SK-MEL-5 (cell line): ENCODE measurements at places on chromosomes 7 and 10.

DNA sequence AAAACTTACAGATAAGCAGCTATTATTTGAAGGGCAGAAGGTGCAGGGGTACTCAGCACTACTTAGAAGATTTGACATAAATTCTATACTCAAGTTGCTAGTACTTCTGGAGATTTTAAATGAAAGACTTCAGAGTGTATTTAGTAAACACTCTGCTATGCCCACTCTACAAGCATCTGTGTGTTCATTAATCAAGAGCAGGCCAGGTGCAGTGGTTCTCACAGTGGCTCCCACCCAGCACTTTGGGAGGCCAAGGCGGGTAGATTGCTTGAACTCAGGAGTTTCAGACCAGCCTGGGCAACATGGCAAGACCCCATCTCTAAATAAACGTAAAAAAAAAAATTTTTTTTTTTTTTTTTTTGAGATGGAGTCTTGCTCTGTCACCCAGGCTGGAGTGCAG is 38.9 kb upstream of the TOMM7 start:
- DNase-seq: no peak

- DNase-seq: no peak
Observed at GRCh38 chr7:141228482-141228881, 154.6 kb downstream of the TMEM178B start.

- DNase-seq: no peak
Observed at GRCh38 chr10:78190051-78190825, 156.6 kb downstream of the RPS24 start.

DNA sequence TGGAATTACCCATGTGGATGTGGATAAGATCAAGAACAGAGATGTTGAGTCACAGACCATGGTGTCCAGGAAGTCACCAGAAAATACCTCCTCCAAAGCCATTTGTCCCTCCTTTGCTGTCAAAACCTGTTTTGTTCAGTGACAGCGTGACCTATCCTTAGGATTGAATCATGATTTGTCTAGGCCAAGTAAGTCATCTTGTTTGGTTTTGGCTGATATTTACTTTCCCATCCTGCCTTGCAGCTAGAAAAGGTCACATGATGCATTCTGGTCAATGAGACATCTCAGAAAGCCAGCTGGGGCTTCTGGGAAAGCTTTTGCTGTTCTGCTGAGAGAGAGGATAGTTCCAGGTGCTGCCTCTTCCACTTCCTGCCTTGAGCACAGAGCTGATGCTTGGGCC is 225.3 kb upstream of the ZMIZ1 start:
- no peak for DNase-seq

GRCh38 chr7:25722856-25723255 is 429.1 kb upstream of the NFE2L3 start:
- peak; percentile 47 for DNase-seq

DNA sequence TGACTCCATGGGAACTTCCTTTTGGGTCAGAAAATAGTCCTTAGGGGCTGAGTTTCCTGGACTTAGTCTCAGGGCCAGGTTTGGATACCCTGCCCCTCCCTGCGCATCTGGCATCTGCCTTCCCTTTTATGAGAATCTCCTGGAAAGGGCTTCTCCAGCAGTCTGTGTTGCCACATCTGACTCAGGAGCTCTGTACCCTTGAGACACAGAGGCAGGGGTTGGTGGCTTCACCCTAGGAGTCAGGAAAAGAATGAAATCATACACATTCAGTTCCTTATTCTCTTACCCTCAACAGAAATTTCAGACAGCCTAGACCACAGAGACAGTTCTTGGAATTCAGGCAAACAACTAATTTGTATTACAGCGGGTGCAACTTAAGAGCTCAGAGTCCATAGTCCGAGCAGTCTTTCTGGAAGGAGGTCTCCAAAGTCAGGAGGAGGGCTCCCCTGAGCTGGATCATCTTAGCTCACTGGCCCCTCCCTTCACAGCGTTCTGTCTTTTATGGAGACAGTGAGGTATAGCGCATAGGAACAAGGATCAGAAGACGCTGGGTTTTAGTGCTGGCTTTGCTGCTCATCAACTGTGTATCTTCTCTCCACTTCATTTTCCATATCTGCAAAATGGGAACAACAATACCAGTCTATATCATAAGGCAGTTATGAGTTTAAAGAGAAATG is 3.0 kb upstream of the PLAU start:
- no peak for DNase-seq

DNA sequence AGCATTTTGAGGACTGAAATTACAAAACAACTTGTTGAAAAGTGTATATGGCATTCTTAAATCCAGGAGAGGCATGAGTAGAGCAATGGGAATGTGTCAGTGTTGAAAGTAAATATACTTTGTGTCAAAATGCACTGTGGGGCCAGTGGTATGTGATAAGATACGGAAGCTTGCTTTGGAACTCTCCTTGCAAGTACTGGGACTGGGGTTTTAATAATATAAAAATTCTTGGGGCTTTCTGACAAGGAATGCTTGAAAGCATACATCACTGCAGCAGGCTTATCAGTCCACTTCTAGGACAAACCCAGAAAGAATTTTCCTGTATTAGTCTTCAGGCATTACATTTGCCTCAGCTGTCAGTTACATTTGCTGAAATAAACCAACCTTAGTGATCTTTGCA is 472.8 kb upstream of the FZD8 start:
- DNase-seq: no peak

DNA sequence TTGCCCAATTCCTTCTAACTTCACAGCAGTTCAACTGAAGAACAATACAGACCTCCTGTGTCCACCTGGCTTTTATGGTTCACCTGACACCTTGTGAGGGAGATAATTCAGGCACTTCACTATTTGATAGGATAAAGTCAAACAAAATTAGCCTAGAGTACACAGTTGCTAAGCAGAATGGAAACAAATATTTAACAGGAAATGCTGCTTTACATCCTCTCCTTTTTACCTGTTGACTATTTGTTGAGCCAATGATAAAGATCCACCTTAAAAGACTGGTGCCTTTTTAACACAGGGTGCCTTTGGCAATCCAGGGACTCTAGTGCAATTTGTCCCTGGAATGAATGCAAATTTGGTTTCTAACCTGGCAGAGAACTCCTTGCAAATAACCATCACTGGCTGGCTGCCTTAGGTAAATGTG is 39.8 kb downstream of the ITPRID1 start:
- no peak for DNase-seq

GRCh38 chr10:48333856-48334255 is 27.4 kb downstream of the MAPK8 start:
- DNase-seq: no peak

GRCh38 chr10:59907537-59907917 is 1.2 kb upstream of the CCDC6 start:
- DNase-seq: no peak

GRCh38 chr7:138499340-138499739 is 39.3 kb downstream of the TRIM24 start:
- DNase-seq: no peak

GRCh38 chr7:152759949-152760853 is 649 bp downstream of the ACTR3B start:
- peak; percentile 43 for DNase-seq

- DNase-seq: peak; percentile 100
Observed at GRCh38 chr7:29877196-29877595, 70.9 kb downstream of the WIPF3 start.

DNA sequence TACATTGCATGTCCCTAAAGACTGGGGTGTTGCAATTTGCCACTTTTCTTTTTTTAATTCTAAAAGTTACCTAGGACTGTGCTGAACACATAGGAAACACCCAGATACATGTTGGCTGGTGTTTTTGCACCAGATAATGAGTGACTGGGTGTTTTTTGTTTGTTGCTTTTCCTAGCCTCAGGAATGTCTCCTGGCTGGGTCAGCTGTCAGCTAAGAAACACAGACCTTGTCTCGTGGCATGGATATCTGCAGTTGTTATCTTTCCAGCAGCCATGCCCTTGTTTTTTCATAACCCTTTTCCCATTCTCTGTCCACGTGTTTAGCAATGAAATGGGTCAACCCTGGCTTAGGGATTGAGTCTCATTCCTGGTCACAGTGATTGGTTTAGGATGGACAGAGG is 433.9 kb upstream of the ZMIZ1 start:
- peak; percentile 6 for DNase-seq

GRCh38 chr10:128721963-128722445 is 595.8 kb upstream of the MKI67 start:
- DNase-seq: no peak

DNA sequence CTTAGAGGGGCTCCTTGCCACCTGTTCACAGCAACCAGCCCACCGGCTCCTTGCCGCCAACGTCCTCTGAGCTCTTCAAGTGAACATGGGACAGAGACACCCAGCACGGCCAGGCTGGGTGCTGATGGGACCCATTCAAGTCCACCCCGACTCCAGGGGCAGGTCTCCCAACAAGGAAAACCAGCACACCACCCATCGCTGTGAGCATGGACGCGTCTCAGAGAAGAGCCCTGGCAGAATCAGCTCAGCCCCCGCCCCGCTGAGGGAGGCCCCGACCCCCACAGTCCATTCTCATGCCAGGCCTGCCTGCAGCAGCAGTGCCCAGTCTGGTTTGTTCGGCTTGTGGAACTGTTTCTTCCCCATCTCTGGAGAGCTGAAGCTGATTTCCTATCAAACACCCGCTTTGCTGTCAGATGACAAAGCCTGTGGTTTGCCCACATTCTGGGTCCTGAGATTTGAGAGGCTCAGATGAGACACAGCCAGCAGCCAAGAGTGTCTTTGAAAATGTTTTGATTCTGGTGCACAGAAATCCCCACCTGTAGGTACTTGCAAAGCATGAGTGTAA is 216.6 kb downstream of the ZMYND11 start:
- no peak for DNase-seq

- no peak for DNase-seq
Observed at GRCh38 chr10:17452060-17452841, 2.1 kb downstream of the ST8SIA6 start.

DNA sequence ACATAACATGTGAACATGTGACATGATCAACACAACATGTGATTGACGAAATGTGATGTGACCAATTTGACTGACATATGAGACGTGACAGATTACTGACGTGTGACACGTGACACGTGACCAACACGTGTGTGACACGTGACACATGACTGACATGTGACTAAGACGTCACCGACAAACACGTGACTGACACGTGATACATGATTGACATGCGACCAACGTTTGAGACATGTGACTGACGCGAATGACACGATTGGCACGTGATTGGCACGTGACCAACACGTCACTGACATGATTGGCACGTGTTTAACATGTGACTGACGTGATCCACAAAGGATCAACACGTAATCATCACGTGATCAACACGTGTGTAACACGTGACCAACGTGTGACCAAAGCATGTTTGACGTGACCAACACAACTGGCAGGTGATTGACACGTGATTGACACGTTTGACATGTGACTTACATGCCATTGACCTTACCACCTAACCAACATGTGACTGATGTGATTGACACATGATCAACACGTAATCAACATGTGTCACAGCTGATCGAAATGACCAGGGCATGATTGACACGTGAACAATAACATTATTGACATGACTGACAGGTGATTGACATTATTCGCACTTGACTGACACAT is 23.7 kb downstream of the CRPPA start:
- DNase-seq: peak; percentile 25

DNA sequence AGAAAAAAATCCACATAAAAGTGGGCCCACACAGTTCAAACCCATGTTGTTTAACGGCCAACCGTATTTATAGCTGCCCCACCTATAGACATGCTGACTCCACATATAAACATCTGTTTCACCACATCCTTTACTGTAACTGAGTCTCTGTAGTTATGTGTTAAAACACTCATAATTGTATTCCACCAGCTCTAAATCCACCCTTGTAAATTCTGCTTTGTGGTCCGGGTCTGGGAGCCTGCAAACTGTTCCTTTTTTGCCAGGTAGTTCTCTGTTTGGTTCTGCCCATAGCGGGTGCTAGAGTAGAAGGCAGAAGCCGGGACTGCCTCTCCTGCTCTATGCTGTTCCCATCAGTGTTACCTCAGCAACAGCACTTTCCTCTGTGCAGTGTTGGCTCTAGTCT is 20.2 kb upstream of the FHIP2A start:
- no peak for DNase-seq

DNA sequence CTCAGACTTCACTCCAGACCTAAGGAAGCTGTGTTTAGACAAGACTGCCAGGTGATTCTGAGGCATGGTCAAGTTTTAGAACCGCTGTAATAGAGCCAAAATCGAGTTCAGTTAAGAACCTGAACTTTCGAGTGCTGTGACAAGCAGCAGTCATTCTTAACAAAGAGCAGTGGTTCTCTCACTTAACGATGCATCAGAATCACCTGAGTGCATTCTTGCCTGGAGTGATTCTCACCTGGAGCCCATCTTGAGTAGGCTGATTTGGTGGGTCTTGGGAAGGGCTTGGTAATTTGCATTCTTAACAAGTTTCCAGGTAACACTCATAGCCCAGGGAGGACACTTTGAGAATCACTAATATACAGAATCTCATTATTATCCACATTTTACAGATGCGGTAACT is 44.7 kb downstream of the PLXNA4 start:
- no peak for DNase-seq

- DNase-seq: peak; percentile 74
Observed at GRCh38 chr10:95363303-95363912, 72.6 kb upstream of the PDLIM1 start.

- DNase-seq: no peak
Observed at GRCh38 chr10:7449063-7449695, 38.3 kb upstream of the SFMBT2 start.

DNA sequence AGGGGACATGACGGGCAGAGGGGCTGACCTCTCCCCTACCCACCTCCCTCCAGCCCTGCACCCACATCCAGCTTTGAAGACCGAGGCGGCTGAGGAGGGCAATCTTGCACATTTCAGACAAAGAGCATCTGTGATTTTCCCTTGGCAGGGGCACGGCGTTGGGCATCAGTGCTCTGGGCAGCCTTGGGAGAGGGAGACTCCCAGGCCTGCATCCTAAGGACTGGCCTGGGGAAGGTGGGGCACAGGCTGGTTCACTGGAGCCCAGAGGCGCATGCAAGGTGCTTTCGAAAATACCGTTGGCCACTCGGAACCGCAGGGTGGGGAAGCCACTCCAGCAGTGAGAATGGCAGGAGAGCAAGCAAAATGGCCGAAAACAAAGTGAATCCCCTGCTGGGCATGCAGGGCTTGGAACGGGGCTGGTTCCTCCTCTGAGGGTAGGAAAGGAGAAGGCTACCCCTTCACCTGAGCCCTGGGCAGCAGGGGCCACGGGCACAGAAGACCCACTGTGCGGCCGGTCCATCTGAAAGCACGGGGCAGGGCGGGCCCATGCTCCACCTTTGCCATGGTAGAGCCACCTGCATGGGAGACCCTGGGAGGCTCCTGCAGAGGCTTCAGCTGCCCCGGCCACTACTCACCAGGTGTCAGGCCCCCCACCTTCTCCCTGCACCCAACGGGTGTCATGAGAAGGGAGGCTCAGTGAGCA is 49.8 kb downstream of the EBF3 start:
- no peak for DNase-seq

GRCh38 chr10:125064681-125065492 is 95.5 kb downstream of the CTBP2 start:
- no peak for DNase-seq

- no peak for DNase-seq
Observed at GRCh38 chr7:34728156-34728555, 70.1 kb downstream of the NPSR1 start.

DNA sequence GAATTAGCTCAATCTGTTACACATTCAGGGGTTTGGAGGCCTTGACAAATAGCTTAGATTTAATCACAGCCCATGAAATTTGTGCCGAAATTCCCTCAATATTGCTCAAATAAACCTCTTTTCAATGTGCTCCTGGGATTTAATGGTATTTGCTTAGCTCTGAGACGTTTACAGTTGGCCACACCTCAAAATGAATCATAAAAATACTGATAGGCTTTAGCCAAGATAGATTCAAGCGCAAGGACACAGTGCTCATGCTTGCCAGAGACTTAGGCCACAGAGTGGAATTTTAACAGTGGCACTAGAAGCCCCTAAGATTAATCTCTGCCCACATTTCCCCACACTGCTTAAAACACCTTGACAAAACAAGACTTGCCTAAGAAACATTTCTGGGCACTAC is 2.3 kb upstream of the SEMA3C start:
- DNase-seq: no peak
